ENCODE measurements at places on chromosomes 1 and 21.

DNA sequence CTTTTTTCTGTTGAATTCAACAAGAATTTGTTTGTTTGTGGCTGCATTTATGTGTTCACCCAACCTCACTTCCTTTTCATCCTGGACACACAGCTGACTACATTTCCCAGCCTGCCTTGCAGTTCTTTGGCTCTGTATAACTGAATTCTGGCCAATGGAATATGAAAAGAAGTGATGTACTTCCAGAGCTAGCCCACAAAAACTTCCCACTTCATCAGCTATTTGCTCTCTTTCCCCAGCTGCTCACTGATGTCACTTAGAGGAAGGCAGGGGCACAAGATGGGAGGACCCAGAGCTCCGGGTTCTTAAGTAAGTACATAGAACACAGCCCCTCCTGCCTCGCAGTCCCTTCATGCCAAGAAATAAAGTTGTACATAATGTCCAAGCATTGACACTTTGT lies 235.0 kb upstream of the FGGY start:
- ATAC-seq: peak; percentile 59

DNA sequence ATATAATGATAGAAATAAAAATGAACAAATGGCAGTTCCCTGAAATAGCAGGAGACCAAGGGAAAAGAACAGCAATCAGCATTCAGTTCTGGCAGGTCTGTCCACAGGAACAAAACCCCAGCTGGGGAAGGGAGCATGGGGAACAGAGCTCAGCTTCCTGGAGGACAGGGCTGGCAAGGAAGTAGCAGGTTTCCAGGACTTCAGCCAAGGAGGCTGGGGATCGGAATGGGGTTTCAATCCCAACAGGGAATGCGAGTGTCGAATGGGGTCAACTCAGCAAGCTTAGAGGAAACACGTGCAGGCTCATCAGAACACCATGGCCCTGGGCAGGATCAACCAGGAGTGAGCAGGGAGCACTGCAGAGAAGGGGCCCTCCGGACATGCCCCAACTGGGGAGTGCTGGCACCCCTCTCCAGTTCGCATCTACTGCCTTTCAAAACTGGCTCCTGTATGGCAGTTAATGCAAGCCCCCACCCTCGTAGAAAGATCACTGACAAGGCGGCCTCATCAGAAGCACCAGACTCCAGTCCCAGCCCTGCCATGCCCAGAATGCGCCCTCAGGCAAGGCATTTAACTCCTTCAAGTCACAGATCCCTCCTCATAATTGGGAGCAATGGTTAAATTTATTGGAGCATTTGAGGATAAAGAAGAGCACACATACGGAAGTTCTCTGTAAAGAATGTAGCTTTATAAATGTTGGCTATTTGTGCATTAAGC lies 72.4 kb downstream of the SEC16B start:
- no peak for ATAC-seq

DNA sequence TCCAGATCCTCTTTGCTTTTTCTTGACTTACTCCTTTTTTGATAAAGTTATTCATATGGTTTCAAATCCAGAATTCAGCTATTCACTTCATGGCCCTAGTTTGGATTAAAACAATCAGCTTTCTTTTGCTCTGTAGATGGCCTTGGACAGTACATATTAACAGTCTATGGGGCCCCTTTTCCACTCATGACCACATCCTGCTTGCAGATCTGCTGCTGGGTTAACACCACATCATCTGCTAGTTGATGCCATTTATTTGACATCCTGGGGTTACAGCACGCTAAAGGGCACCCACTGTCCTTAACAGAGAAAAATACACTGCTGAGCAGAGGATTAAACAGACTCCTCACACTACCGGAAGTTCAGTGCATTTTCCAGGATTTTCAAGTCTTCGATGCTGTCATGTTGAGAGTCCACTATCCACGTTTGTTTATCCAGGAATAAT lies 941 bp upstream of the IFI16 start:
- ATAC-seq: no peak

DNA sequence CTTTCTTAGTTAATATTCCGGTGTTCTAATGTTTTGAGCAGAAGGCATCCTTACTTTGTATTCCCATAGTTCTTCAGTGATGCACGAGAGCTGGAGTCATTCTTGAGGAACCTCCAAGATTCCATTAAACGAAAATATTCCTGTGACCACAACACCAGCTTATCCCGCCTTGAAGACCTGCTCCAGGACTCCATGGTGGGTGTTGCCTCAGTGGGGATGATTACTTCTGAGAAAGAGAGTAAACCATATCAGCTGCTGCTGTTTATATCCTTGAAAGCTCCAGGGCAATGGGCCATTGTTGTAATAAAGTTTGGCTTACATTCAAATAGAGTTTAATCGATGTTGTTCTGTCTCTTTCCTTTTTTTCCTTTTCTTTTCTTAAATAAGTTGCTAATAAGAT lies 93.1 kb downstream of the MACF1 start:
- no peak for ATAC-seq

DNA sequence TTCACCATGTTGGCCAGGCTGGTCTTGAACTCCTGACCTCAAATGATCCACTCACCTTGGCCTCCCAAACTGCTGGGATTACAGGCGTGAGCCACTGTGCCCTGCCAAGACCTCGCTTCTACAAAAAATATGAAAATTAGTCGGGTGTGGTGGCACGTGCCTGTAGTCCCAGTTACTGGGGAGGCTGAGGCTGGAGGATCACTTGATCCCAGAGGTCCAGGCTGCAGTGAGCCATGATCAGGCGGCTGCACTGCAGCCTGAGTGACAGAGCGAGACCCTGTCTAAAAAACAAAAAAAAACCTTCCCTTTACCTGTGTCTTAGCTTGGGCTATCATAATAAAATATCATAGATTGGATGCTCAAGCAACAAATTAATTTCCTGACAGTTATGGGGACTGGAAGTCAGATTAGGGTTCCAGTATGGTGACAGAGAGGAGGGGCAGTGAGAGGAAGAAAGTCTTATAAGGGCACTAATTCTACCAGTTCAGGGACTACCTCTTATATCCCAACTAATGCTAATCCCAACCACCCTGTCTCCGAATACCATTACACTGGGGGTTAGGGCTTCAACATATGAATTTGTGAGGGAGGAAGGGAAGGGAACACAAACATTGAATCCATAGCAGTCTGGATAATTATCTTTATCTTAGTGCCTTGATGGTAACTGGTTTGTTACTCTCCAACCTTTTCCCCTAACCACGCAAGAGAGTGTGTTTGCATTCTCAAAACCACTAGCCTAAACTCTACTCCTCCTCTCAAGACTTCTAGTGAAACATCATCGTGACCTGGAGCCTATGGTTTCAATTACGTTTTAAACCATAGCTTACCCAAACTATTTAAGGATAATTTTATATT lies 1.0 kb upstream of the NAXE start:
- ATAC-seq: no peak

GRCh38 chr1:193408782-193409293 lies 222.4 kb upstream of the B3GALT2 start:
- ATAC-seq: peak; percentile 97

- no peak for ATAC-seq
These were observed 212.6 kb upstream of the VAMP3 start for GRCh38 chr1:7558481-7558880.

GRCh38 chr21:46284733-46285132 lies 678 bp downstream of the MCM3AP start:
- ATAC-seq: no peak

- ATAC-seq: peak; percentile 66
These were observed 10.4 kb downstream of the JUN start for GRCh38 chr1:58773406-58773840.

DNA sequence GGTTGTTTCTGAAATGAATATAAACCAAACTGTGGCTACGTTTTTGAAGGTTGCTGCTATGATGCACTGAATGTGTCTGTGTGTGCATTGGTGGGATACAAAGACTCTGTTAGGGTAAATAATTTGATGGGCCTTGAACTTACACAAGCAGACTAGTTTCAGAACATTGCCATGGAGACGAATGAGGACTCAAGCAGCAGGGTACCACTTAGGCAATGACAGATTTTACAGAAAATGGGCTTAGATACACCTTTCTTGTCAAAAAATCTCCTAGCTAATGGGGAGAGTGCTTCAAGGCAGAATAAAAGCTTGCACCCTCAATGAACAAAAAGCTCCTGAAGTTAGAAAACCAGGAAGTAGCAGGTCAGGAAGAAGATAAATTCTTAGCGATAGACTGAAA lies 55.7 kb downstream of the IER5 start:
- no peak for ATAC-seq

DNA sequence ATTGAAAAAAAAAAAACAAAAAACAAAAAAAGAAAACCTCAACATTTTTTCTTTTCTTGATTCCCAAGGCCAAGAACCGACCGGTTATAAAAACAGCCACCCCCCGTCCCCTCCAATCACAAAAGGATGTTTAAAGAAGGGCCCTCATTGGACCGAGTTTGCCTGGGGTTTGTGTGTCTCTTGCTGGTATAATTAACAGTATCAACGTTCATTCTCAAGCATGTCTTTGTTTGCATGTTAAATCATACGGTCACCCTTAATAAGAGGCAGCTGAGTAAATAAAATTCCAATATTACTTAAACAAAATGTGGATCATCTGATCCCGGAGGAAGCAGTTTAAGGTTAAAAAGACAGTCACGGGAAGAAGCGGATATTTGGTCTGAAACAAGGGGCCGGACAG lies 201.1 kb downstream of the PRDM2 start:
- no peak for ATAC-seq

DNA sequence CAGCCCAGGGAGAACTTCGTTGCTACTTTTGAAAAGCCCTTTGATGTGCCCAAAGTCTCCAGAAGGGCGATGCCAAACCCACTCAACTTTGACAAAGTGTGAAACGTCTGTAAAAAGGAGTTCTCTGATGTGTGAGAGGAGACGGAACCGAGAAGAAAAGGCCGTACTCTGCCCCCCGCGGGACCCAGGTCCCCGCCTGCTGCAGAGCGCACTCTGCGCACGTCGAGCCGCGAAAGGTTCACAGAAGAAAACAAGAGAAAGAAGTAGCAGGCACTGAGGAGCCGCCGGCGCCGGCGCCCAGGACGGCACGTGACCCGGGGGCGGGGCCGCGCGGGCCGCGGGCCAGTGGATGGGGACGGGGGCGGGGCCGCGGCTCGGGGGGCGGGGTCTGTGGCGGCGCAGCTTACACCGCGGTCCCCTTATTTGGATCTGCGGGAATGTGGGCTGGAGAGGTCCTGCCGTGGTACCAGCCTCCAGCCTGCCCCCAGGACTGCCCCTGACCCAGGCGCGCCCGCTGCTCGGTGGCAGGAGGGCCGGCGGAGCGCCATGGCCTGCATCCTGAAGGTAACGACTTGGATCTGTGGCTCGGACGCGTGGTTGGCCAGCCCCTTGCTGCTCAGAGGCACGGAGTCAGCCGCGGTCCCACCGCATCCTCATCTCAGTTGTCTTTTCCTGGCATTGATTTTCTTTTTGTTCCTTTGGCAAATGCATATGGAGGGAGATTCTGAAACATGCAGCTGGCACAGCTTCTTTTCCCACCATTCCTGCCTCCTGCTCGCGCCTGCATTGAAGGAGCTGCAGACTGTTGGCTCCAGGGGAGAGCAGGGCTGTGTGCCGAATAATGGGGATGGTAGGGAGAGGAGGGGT lies at the start of gene ST6GALNAC3:
TSS of gene ST6GALNAC3 (plus strand) at position 426 of the 867 bp plus-strand sequence.
- peak; percentile 76 for ATAC-seq

GRCh38 chr21:42238185-42238934 lies 19.4 kb downstream of the ABCG1 start:
- ATAC-seq: no peak

GRCh38 chr1:218656301-218657037 lies 311.3 kb downstream of the TGFB2 start:
- ATAC-seq: no peak

GRCh38 chr1:98926597-98926996 lies 78.1 kb downstream of the PLPPR5 start:
- no peak for ATAC-seq

- no peak for ATAC-seq
These were observed 145.1 kb downstream of the PTPRU start for GRCh38 chr1:29381426-29381825.
